ENCODE measurements at places on chromosomes 6 and 20. TPM values are rescaled to one million over a fixed set of nuclear protein-coding genes. Genes with fewer than 3 reads are reported as not detected.

DNA sequence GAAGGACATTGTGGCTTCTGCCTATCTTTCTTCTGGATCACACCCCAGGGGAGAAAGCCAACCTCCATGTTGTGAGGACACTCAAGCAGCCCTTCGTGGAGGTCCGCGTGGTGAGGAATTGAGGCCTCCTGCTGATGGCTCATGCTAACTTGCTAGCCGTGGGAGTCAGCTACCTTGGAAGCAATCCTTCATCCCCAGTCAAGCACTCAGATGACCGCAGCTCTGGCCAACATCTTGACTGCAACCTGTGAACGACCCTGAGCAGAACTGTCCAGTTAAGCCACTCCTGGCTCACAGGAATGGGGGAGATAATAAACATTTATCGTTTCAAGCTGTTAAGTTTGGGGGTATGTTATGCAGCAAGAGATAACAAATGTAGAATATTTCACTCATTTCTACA, 10.9 kb upstream of the CNKSR3 start:
- H3K27me3 ChIP-seq, result no peaks in the 10 kb centered on the region
- H3K4me1 ChIP-seq, result no peaks in the 10 kb centered on the region
- no peak overlapping the region for H3K27ac ChIP-seq
- DNase-seq, result no peak

The EYA4 gene
- 0.05 TPM for total RNA-seq

- H3K4me1 ChIP-seq, result peaks cover 19% of the 10 kb centered on the region
- no peak overlapping the region for H3K4me3 ChIP-seq
- H3K36me3 ChIP-seq, result no peaks in the 10 kb centered on the region
- peak; percentile 72 for DNase-seq
- H3K27ac ChIP-seq, result no peak overlapping the region
These were observed 106.5 kb downstream of the ATP9A start for GRCh38 chr20:51661609-51662178.

DNA sequence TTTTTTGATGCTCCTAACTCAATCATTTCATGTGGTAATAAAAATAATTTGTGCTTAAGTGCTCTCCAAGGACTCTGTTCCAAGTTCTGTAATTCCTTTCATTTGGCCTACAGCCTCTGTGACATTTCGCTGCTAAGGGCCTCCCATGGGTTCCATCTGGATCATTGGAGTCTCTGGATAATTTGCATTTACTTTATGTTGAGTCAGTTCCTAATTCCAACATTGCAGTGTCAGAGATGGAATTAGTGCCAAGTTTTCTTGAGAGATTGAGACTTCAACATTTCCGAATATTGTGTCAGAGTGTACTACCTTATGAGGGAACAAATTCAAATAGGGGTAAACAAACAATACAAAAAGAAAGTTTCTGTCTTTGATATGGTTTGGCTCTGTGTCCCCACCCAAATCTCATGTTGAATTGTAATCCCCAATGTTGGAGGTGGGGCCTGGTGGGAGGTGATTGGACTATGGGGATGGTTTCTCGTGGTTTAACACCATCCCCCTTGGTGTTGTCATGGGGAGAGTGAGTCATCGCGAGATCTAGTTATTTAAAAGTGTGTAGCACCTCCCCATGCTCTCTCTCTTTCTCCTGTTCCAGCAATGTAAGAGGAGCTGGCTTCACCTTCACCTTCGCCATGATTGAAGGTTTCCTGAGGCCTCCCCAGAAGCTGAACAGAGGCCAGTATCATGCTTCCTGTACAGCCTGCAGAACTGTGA, 244.1 kb upstream of the TBX18 start:
- H3K4me3 ChIP-seq, result no peak overlapping the region
- H3K27me3 ChIP-seq, result no peaks in the 10 kb centered on the region
- no peak overlapping the region for H3K27ac ChIP-seq

- DNase-seq, result no peak
- no peak overlapping the region for H3K4me3 ChIP-seq
- H3K36me3 ChIP-seq, result peaks cover 21% of the 10 kb centered on the region
- no peak overlapping the region for H3K27ac ChIP-seq
These were observed 1.7 kb upstream of the SCAF8 start for GRCh38 chr6:154731296-154732218.

- no peak overlapping the region for H3K4me3 ChIP-seq
- no peaks in the 10 kb centered on the region for H3K4me1 ChIP-seq
- no peak overlapping the region for H3K27ac ChIP-seq
- H3K36me3 ChIP-seq, result no peaks in the 10 kb centered on the region
- no peaks in the 10 kb centered on the region for H3K27me3 ChIP-seq
These were observed 134.4 kb downstream of the FARS2 start for GRCh38 chr6:5395719-5396118.

DNA sequence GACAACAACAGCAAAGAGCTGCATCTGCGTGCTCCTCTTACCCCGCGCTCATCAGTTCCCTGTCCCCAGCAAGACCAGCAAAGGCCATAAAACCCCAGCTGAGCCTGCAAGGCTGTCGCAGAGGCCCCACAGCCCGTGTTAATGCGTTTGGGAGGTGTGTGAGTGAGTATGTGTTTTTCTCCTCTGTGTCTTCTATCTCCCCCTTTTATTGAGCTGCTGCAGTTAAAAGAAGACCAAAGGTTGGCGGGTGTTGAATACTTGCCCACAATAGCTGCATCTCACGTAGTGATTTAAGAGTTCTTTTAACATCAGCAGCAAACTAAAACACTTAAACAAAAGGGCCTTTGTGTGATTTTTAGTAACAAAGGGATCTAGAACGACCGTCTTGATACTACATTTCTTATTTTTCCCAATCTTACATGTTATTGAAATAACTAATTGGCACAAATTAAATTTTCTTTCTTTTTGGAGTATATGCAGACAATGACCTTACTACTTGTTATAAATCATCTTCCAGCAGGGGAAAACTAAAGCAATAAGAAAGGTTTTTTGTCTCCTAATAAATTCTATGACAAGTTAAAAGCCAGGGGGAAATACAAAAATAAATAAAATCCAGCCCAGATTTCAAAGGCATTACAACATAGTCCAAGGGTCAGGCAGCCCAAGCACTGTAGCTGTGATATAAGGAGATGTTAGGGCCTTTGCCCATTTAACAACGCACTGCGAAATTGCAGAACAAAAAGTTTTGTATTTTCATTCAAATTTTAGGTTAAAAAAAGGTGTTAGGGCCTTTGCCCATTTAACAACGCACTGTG, 27.2 kb upstream of the CNKSR3 start:
- no peak for DNase-seq
- H3K27me3 ChIP-seq, result no peaks in the 10 kb centered on the region
- H3K4me3 ChIP-seq, result no peak overlapping the region
- H3K27ac ChIP-seq, result no peak overlapping the region
- no peaks in the 10 kb centered on the region for H3K4me1 ChIP-seq

GRCh38 chr20:22684763-22685443, 100.5 kb upstream of the FOXA2 start:
- no peak for DNase-seq
- H3K27me3 ChIP-seq, result no peaks in the 10 kb centered on the region
- H3K36me3 ChIP-seq, result no peaks in the 10 kb centered on the region
- H3K4me3 ChIP-seq, result no peak overlapping the region
- no peak overlapping the region for H3K27ac ChIP-seq

GRCh38 chr20:20593447-20594170, 118.8 kb downstream of the RALGAPA2 start:
- H3K27me3 ChIP-seq, result no peaks in the 10 kb centered on the region
- DNase-seq, result no peak
- H3K27ac ChIP-seq, result no peak overlapping the region
- H3K4me1 ChIP-seq, result no peaks in the 10 kb centered on the region
- H3K36me3 ChIP-seq, result no peaks in the 10 kb centered on the region

GRCh38 chr6:69631552-69632346, 165.1 kb downstream of the LMBRD1 start:
- H3K36me3 ChIP-seq, result no peaks in the 10 kb centered on the region
- H3K4me1 ChIP-seq, result no peaks in the 10 kb centered on the region
- H3K27ac ChIP-seq, result no peak overlapping the region
